Tongue (tissue), 3 donors: ENCODE measurements at places on chromosomes 11 and 22. TPM values are rescaled to one million over a fixed set of nuclear protein-coding genes. Genes with fewer than 3 reads are reported as not detected.

GRCh38 chr11:8722809-8723208, 40.2 kb downstream of the RPL27A start:
- DNase-seq = no peak

DNA sequence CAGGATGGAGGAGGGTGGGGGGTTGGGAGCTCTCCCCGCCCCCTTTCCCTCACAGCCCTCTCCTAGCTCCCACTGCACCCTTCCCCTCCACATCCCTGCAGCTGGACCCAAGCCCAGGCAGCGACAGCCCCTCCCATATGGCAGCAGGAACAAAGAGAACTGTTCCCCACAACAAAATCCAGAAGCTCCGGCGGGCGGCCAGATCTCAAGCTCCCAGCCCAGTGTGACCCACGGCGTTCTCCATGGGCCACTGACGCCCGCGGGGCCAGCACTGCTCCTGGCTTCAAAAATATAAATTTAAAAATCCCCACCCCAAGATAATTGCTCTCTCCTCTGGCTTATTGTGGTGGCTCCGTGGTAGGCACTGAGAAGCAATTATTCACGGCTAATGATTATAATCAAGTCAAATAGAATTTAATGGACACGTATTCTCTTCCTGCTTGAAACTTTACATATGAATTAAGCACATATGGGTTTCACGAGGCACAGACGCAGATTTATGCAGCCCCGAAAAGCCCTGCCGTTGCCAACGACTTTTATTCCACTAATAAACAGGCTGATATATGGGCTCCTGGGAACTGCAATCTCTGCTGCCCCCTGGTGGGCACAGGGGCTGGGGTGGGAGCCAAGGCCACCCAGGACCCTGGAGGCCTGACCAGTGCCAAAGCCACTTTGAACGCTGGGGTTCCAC, 17.5 kb downstream of the MACROD1 start:
- peak; percentile 93 for DNase-seq

GRCh38 chr22:27866135-27867084, 52.6 kb downstream of the PITPNB start:
- peak; percentile 68 for DNase-seq

DNA sequence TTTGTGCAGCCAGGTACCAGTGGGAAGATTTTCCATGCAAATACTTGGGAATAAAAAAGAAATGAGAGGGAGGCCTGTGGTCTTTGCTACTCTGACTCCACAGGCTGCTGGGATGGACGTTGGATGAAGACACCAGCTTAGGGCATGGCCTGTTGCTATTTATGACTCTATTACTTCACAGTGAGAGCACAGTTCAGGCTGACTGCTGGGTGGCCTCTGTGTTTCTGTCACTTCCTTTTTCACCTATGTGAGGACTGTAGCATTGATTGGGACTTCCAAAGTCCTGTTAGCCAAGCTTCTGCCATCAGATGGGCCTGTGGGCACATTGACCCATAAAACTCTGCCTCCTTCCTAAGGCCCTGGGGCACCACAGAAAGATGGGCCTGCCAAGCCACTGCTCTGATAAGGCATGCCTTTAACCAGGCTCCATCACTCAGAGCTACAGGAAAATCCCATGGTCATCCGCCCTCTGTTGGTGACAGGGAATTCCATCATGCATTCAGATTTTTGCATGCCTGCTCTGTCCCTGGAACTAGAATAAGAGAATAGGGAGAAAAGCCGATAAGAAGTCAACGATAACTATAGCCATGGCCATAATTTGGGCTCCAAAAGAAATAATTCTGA, 64.6 kb downstream of the KCNJ1 start:
- DNase-seq = peak; percentile 25

- DNase-seq = peak; percentile 41
These were observed 3.2 kb downstream of the SEZ6L start for GRCh38 chr22:26172389-26172990.

The PKDREJ gene
- total RNA-seq = 0.10 TPM

DNA sequence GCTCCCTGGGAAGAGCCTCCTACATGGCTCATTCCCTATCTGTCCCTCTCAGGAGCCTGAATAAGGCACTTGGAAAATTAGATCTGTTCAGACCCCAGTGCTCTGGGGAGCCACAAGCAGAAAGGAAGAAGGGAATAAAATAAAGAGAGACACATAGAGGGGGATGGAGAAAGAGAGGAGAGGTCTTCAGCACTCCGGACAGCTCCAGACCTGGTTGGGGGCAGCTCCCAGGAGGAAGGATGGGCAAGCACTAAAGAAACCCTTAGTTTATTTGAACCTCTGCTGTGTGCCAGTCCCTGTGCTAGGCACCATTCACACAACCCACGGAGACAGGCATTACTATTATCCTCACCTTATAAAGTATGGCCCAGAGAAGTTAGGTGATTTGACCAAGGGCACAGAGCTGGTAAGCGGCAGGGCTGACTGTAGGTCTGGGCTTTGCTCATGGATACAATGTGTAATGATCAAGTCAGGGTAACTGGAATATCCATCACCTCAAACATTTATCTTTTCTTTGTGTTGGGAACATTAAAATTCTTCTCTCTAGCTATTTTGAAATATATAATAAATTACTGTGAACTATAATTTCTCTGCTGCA, 53.7 kb upstream of the LRRC32 start:
- DNase-seq = no peak

The MPZL2 gene
- 27.2 TPM for total RNA-seq

The IFTAP gene
- total RNA-seq = 31.4 TPM

The C11orf86 gene
- total RNA-seq = not detected

DNA sequence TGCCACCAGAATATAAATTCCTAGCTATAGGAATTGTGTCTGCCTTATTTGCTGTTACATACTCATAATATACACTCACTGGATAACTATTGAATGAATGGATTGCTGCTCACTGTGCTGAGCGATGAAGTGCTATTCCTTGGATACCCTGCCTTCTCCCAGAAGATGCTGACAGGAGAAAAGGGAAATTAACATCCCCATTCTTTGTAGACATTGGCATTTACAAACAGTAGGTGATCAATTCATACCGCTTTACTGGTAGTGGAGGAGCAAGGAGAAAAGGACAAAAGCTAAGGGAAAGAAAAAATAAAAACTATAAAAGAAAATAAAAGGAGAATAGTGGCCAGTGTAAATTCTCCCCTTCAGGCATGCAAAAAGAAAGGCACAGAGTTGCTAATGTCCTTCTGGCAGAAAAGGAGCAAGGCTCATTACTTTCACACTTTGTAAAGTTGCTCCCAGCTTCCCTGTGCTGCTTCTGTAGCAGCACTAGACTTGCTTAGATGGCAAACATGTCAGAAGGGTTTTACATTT, 183.0 kb downstream of the LUZP2 start:
- no peak for DNase-seq

GRCh38 chr11:20025332-20025840, 134.9 kb downstream of the DBX1 start:
- DNase-seq = no peak

The GGTLC2 gene
- total RNA-seq = not detected

GRCh38 chr11:119110439-119110838, 3.3 kb downstream of the C2CD2L start:
- no peak for DNase-seq

DNA sequence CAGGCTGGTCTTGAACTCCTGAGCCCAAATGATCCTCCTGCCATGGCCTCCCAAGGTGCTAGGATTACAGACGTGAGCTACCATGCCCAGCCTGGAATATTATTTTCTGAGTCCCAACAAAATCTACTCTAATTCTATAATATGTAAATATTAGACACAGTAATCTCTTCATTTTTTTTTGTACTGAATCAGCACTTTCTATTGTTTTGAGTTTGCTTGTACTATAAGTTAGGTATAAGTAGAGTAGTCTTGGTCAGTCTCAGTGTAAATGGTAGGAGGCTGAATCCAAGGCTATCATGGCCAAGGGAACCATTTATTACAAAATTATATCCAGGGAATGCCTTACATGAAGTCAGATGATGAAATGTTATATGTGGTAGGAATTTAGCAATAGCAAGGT, 19.6 kb upstream of the OR6X1 start:
- DNase-seq = no peak

DNA sequence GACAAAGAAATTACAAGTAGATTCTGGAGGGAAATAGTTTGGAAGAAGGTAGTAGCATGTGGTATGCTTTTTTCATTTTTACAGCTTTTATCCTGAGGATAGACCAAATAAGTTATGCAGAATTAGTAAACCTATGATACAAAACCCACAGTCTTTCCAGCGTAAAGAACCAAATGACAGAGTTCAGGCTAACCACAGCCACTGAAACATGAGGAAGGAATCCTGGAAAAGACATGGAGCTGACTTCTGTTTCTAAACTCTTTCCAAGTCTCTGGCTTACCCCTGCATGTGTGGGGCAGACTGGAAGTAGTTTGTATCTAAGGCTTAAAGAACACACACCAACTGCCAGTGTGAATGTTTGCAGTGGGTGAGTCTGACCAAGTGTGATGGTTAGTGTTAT, 258.4 kb upstream of the TENM4 start:
- no peak for DNase-seq

DNA sequence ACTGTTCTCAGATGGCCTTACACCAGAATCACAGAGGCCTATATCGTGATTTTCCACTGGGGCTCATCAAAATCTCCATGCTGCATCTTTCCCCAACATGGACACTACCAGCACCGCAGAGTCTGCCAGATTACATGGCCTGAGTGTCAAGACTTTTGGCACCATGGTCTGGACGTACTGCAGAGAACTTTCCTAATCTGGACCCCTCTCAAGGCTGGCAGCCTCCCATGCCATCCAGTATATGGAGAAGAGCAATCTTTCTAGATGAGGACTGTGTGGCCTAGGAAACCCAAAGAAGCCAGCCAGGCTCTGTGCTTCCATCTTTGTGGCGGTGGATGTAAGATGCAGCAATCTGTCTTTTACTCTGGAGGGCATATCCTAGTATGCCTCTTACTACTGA, 139.2 kb downstream of the ADAMTS15 start:
- no peak for DNase-seq

The DDX25 gene
- not detected for total RNA-seq

- no peak for DNase-seq
These were observed 10.0 kb downstream of the WNT7B start for GRCh38 chr22:45966895-45967365.

The PEX26 gene
- 18.1 TPM for total RNA-seq

DNA sequence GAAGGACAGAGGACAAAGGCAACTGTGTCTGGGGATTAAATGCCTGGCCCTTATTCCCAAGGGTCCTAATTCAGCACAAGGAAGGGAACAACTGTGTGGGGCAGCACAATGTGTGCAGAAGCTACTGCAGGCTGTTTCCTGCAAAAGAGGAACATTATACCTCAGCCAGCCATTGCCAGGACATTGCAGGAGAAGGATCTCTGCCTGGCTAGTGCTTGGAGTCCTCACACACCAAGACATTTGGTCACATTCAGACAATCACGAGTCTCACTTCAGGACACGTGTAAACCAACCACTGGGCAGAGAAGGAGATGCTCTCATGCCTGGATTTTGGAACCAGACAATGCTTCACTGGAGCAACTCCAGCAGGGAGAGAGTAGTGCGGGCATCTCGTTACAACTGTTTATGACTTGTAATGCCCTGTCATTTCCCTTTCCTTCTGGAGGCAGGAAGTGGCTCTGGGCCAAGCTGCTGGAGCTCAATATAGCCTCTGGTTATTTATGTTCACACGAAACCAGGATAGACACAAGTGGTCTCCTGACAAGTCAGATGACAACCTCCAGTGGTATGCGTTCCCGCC, 23.9 kb upstream of the ZC3H12C start:
- DNase-seq = peak; percentile 82

GRCh38 chr11:1763336-1763795, 361 bp downstream of the CTSD start:
- no peak for DNase-seq

- no peak for DNase-seq
These were observed 33.6 kb downstream of the CYP2R1 start for GRCh38 chr11:14858404-14858803.

The PDE3B gene
- total RNA-seq = 14.8 TPM

The LGALS12 gene
- total RNA-seq = not detected

The IL18 gene
- total RNA-seq = 5.2 TPM

The TBC1D10A gene
- total RNA-seq = 11.0 TPM

GRCh38 chr11:86741839-86742805, 58.2 kb upstream of the PRSS23 start:
- no peak for DNase-seq

DNA sequence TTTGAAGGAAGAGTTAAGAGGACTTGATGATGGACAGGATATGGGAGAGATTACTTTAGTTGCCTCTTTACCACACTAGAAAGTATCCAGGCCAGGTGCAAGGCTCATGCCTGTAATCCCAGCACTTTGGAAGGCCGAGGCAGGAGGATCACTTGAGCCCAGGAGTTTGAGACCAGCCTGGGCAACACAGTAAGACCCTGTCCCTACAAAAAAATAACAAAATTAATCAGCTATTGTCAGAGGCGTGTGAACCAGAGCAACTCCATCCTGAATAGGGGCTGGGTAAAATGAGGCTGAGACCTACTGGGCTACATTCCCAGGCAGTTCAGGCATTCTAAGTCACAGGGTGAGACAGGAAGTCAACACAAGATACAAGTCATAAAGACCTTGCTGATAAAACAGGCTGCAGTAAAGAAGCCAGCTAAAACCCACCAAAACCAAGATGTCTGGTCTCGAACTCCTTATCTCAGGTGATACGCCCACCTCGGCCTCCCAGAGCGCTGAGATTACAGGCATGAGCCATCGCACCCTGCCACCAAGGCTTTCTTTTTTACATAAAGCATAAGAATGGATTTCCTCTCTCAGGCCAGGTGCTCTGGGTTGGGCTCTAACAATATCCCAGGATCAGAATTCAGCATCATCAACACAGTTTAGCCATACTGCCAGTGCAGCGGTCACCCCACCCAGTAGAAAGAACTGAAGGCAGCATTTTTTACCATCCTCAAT, 17.8 kb downstream of the PI4KA start:
- no peak for DNase-seq

GRCh38 chr22:47020166-47020565, 257.7 kb downstream of the TBC1D22A start:
- DNase-seq = no peak

GRCh38 chr11:8527939-8528338, 66.1 kb downstream of the STK33 start:
- no peak for DNase-seq

DNA sequence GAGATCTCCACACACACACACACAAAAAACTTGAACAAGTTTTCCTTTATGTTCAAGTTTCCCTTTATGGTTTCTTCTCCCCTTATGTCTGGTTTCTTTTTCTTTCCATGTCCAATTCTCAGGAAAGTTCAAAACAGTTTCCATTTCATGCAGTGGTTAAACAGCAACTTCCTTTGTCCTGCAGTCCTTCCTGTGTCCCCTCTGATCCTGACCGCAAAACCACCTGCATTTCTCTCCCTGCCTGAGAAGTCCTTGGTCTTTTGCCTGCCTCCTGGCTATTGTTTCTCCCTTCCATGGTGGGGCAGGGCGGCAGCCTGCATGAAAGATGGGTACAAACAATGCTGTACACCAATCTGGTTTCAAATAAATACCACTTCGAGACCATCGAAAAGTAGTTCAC, 58.3 kb upstream of the SORL1 start:
- no peak for DNase-seq

DNA sequence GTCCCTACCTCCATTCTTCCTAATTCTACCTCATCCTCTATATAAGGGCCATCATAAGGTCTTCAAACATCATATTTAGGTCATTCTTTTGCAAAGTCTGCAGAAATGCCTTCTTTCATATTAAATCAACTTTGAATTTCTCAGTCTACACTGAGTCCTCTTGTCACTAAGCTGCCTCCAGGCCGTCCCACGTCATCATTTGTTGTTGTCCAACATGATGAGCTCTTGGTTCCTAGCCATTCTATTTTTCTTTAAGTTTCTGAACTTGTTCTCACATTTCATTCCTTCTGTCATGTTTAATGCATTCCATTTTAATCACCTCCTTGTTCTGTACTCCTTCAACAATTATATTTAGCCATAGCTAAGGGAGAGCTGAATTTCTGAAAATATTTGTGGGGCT, 59.2 kb upstream of the PGR start:
- DNase-seq = no peak

GRCh38 chr11:78572394-78572793, 2.3 kb downstream of the NARS2 start:
- DNase-seq = no peak
